NCI-H2227 treated with DMSO at 0.1 percent for 48 hours (cell line): ENCODE measurements at places on chromosomes 2 and 18.

GRCh38 chr2:226063704-226064440 lies 664.4 kb downstream of the NYAP2 start:
- no peak for DNase-seq

DNA sequence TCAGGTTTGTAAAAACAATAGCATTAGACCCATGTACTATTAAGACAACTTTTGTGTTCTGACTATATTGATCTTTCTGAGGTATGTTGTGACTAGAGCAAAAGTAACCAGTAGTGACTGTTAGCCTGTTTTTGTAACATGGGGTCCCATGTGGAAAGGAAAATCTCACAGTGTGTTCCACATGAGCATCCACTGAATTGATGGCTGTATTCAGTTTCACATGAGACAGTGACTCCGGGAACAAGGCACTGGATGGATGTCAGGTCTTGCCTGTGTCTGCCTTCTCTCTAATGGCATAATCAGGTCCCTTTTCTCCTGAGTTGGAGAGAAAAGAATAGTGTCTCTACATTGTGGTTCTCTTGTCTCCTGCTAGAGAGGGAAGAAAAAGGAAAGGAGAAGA lies 27.5 kb downstream of the TMEM178A start:
- no peak for DNase-seq

DNA sequence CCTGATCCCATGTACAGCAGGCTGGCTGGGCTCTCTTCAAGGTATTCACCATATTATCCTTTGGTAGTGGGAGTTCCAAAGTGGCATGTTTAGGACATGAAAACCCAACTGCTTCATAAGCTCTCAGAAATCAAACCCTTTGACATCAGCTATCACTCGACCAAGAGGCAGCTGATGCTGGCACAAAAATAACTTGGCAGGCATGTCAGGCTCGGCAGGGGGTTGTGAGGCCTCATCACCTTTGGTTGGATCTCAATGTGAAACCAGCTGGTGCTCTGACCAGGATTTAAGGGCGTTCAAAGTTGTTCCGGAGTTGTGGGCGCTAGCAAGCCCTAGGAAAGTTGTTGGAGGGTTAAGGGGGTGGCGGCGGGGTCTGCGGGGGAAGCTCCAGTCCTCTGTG lies 171.9 kb downstream of the FHOD3 start:
- DNase-seq = no peak

DNA sequence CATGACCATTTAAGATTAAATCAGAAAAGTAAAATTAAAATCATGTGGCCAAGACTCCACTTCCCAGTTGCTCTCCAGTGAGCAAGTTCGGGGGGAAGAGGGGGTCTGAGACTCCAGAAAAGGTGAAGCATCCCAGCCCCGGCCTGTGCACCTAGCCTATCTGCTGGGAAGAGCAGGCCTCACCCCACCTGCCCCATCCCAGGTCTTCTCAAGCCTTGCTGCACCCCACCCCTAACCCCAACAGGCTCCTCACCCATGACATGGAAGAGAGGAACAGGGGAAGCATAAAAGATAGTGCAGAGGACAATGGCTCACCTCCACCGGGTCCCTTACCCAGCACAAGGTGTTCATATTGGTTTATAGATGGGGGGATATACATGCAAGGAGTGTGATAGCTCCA lies 14.6 kb downstream of the CIB4 start:
- DNase-seq = no peak

- no peak for DNase-seq
Observed at GRCh38 chr2:134281815-134282419, 28.0 kb downstream of the MGAT5 start.

DNA sequence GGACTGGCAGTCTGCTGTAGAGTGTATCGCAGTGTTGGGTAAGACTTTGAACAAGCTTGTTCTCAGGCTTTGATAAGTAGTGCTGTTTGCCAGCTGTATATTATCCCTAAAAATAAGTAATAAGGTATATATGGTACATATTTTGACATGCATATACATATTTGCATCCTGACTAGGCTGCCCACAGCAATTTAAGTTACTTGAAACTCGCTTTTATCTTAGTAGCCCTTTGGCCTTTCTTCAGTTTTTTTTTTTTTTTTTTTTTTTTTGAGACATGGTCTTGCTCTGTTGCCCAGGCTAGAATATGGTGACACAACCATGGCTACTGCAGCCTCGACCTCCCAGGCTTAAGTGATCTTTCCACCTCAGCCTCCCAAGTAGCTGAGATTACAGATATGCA lies 18.2 kb downstream of the MSH6 start:
- DNase-seq = no peak

GRCh38 chr18:64090876-64091275 lies 58.0 kb downstream of the LINC00305 start:
- no peak for DNase-seq

DNA sequence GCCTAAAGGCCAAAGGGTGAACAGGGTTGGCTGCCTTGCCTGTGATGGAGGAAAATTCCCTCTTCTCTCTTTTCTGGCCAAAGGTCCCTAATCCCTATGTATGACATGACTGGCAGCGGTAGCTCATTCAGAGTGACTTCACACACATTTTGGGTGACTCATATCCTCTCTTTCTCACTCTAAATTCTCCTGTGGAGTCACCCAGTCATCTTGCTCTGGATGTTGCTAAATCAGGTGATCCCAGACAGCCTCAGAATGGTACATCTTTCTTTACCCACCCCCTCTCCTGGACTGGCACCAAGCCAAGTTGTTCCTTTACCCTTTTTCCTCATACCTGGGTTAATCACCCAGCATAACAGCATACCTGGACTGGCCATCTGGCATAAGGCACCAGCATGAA lies 77.2 kb downstream of the NEURL3 start:
- no peak for DNase-seq

- no peak for DNase-seq
Observed at GRCh38 chr2:85748985-85749875, 4.6 kb upstream of the ATOH8 start.

DNA sequence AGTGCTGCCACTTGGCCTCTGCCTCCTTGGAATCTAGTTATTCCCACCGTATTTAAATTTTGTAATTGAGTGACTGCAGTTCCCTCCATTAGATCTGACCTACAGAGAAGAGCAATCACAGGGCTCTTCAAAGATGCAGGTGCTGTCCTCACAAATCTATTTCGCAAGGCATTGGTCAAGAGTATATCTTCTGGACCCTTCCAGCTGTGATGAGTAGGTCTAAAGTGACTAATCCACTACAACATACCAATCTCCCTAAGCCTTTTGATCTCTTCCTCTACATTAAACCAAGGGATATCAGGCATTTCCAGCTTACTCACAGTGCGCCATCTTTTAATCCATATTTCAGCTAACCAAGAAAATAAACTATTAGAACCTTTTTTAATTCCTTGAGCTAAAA lies 65.1 kb upstream of the COL3A1 start:
- DNase-seq = no peak

DNA sequence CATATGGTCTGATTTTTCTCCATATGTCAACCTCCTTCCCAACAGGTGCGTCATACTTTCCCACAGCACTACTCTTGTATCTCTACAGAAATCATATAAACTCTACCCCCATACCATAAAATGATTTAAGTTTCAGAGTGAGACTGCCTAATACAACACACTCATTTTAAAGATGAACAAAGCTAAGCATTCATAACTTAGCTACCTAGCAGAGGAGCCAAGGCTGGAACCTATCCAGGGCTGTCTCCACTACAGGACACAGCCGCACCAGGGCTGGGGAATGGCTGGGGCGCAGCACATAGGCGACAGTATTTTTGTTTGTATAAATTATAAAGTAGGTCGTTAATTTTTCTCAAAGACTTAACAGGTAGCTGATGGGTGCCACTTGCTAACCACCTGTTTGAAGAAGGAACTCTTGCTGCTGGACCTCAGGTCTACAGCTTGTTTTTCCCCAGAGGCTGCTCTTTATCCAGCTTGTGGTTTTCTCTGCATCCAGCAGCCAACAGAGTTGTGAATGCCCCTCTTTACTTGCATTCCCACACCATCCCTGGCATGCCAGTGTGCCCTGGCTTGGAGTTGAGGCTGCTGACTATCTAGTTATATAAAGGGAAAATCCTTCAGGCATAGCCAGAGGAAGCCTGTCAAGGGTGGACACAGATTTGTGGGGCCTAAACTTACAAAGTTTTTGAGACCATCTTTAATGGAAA lies 62.0 kb downstream of the HNRNPLL start:
- DNase-seq = no peak

DNA sequence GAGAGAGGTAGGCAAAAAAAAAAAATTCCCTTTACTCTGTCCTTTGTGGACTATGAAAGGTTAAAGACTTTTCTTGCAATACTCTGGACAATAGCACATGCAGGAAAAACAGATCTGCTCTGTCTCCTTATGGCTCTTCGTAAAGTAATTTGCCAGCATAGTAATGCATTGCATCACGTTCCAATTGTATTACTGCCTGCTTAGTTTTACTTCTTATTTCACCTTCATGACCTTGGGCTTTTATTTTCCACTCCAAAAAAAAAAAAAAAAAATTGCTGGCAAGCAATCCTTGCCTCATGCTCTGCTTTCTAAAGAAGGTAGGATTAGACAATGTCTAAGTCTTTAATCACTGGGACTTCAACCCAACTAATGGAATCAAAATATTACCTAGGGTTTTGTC lies 1802.7 kb downstream of the SUCLG1 start:
- peak; percentile 4 for DNase-seq

- DNase-seq = no peak
Observed at GRCh38 chr2:229563388-229563787, 151.0 kb downstream of the DNER start.

DNA sequence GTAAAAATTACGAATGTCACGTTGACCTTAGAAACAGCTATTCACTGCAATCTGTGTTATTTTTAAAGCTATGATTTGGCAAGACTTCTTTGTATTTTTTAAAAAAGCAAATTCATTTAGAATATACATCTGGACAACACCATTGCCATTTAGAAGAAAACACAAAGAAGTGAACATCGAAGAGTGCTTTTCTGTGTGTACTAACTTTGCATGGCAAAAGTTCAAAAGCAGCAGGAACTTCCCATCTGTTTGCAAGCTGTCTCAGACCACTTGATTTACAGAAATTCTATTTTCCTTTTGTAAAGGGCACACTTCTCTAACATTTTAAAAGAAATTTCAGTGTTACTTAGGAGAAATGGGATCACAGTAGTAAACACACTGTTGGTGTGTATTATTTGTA lies 145.9 kb downstream of the CALCRL start:
- no peak for DNase-seq

DNA sequence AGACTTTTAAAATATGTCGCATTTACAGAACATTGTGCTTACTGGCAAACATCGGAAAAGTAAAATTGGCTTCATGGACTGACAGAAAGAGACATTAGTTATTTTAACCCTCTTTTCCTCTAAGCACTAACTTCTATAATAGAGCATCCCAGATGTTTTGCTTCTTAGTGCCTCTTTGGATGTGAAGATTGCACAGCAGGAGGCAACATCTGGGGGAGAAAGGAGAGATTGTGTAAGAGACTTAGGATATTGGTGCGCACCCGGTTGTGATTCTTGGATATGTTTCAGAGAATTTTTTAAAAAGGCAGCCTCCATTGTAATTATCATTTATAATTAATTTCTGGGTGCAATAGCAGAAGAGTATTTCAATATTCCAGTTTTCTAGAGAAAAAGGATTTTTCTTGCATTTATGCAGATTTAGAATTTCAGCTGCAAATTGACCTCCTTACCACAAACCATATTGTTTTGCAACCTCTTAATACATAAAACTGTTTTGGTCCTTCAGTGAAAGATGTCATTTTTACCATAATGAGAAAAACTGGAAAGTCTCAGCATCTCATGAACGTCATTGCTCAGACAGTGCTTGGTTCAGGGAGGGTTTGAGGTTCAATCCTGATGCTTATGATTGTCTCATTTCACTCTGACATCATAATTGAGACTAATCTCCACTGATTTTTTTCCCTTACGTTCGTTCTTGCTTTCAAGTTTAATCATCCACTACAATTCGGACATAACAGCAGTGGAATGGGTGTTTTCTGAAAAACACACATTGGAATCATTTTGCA lies 404.3 kb downstream of the ZNF521 start:
- DNase-seq = no peak

- DNase-seq = no peak
Observed at GRCh38 chr2:215919624-215920243, 93.6 kb downstream of the MREG start.

DNA sequence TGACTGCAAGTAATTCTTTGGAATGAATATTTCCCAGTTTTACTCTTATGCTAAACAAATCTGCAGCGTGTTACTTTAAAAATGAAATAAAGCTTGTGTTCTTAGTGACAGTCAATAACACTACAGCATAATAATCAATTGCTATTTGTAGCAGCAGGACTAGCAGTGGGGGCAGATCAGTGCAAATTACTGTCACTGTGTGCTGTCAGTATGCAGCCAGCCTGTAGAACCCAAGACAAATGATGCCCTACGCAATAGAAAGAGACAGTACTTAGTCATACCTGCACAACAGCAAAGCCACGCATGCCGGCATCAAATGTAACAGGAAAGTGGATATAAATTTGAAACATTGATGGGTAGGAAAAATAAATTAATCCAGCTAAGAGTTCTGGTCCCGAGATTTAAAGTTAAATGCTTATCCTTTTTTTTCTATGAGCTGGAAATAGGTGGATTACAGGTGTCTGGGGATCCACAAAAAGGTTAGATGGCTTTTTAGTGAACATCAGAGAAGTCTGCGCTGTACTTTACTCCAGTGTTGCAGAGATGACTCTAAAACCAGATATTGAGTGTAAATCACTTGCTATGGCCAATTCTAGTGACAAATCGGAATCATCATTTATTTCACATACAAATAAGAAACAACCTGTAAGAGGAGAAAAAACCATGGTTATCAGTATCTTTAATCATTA lies 812.4 kb upstream of the ZEB2 start:
- no peak for DNase-seq

DNA sequence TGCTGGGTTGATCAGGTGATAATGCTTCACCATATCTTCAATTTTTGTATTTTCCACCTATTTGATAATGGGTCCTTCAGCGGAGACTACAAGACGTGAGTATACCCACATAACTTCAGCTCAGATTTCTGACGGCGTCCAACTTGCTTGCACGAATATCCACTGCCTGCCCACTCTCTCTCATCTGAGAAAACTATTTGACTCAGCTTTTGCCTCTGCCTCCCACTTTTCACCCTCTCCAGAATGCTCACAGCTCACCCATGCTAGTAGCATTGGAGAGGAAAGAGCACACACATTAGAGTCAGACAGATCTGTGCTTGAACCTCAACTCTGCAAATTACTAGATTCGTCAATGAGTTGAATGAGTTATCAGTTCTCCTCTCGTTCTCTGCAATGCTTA lies 166.8 kb downstream of the BCL2 start:
- no peak for DNase-seq

GRCh38 chr2:23524261-23524706 lies 139.3 kb downstream of the KLHL29 start:
- no peak for DNase-seq
